ENCODE measurements at places on chromosomes 7 and 10.

GRCh38 chr10:132590094-132590751, 52.6 kb downstream of the INPP5A start:
- no peak for DNase-seq

- DNase-seq, result no peak
Observed at GRCh38 chr7:12571691-12572090, 1.2 kb downstream of the SCIN start.

DNA sequence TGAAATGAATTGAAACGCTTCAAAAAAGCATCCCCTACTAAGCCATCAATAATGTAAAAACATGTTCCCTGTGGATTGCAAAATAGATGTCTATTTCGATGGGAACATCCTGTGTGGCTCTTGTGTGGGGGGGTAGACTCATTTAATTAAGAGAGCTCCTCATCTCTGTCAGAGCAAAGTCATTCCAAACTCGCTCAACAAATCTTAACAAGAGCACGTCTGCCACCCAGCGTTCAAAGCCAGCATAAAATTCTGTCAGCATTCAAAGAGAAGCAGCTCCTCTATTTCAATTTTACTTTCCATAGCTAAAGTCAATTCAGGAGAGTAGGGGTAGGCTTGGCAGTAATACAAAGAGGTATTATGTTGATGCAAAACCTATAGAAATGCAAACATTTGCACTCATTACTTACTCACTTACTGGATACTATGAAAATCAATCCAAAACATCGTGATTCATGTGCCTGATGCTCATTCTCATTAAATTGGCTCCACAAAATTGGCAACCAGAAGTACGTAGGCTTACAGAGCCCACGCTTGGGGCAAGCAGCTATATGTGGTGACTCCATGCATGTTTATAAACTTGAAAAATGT, 114.9 kb downstream of the IPMK start:
- DNase-seq, result no peak

GRCh38 chr7:130883928-130884327, 149.9 kb upstream of the KLF14 start:
- DNase-seq, result no peak

DNA sequence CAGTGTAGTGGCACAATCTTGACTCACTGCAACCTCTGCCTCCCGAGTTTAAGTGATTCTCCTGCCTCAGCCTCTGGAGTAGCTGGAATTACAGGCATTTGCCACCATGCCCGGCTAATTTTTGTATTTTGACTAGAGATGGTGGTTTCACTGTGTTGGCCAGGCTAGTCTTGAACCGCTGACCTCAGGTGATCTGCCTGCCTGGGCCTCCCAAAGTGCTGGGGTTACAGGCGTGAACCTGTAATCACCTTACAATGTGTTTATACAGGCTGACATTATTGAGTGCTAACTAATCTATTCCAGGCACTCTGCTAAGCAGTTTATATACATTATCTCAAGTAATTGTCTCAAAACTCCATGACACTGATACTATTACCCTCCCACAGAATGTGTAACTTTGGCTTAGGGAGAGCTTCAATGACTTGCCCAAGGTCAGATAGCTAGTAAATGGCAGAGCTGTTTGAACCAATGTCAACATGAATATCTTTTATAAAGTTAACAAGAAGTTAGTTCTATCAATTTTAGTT, 36.8 kb downstream of the KIFBP start:
- no peak for DNase-seq

DNA sequence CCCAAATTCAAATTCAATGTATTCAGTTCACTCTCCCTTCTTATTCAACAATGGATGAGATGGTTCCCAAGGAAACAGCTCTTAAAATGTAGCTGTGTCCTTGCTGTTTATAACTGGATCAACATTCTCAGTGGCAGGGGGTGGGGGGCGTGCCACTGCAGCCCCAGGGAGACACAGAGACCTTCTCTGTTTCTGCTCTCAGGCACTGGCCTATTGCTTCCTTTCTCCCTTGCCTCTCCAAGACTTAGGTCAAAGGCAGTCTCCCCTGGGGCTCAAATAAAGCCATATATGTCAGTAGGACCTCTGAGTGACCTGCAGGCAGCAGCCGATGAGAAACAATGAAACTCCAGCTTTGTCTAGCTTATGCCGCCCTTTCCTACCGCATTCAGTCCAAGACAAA, 20.7 kb downstream of the VSTM4 start:
- no peak for DNase-seq

DNA sequence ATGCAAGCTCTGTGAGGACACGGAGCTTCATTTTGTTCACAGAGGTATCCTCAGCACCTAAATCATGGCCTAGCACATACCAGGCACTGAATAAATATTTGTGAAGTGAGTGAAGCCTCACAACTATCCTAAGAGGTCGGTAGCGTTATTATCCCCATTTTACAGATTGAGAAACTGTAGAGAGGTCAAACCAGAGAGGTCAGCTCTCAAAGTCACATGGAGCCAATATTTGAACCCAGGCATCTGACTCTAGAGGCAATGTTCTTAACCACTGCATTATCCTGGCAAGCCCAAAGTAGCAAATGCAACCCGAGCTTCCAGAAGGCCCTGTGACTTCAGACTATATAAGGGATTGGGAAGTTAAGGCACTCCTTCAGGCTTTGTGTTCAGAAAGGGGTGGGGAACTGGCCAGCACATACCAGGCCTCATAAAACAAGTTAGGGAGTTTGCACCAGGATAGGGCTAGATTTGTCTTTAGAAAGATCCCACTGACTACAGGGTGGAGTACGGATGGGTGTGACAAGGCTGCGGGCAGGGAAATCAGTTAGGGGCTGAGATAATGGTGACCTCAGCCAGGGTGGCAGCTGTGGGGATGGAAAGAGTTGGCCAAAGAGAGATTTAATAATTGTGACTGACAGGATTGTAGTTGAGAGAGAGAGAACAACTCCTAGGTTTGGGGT, 101.4 kb downstream of the TBXAS1 start:
- no peak for DNase-seq

Measured in activated CD4-positive, CD25-positive, alpha-beta regulatory T cell (primary cell).